ENCODE measurements at places on chromosomes 6 and 20. TPM values are rescaled to one million over a fixed set of nuclear protein-coding genes. Genes with fewer than 3 reads are reported as not detected.

GRCh38 chr20:13355941-13356486, 134.9 kb downstream of the ISM1 start:
- no peak overlapping the region for H3K27ac ChIP-seq
- no peaks in the 10 kb centered on the region for H3K27me3 ChIP-seq
- no peak overlapping the region for H3K4me3 ChIP-seq

DNA sequence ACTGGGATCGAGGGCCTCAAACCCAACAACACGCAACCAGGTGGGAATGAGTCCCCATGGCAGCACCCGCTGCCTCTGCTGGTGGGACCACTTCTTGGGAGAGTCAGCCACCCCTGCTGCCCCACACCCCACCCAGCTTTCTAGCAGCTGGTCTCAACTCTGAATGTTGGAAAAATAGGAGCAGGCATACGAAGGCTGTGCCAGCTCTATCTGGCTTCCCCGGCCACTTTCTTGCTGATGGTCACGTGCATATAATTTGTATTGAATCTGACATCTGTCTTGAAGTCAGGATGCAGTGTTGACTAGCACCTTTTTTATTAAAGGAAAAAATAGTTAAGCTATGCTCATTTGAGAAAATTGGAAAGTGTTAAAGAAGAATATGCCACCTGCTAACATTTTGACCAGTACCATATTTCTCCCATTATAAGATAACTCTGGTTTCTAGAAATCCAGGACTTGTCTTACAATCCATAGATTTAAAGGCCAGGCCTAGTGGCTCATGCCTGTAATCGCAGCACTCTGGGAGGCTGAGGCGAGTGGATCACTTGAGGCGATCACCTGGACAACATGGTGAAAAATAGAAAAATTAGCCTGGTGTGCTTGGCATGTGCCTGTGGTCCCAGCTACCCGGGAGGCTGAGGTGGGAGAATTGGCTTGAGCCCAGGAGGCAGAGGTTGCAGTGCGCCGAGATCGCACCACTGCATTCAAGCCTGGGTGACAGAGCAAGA, 26.9 kb upstream of the MAPRE1 start:
- no peaks in the 10 kb centered on the region for H3K27me3 ChIP-seq
- no peak overlapping the region for H3K4me3 ChIP-seq
- no peaks in the 10 kb centered on the region for H3K36me3 ChIP-seq
- H3K4me1 ChIP-seq = no peaks in the 10 kb centered on the region
- no peak overlapping the region for H3K27ac ChIP-seq

DNA sequence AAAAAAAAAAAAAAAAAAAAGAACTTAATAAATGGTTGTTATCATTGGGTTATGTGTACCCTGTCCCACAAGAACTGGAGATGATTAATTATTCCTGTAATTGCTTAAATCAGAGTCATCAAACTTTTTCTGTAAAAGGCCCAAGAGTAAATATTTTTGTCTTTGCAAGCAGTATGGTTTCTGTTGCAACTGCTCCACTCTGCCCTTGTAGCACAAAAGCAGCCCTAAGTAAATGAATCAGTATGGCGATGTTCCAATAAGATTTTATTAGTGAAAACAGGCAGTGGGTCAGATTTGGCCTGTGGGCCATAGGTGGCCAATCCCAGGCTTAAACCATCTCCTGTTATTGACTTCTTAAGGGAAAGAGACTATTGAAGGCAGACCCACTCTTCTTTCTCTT, 252.7 kb downstream of the TSHZ2 start:
- H3K4me3 ChIP-seq = no peak overlapping the region
- no peaks in the 10 kb centered on the region for H3K27me3 ChIP-seq
- H3K27ac ChIP-seq = no peak overlapping the region
- H3K36me3 ChIP-seq = no peaks in the 10 kb centered on the region
- DNase-seq = no peak

GRCh38 chr6:49423817-49424216, 39.2 kb downstream of the MMUT start:
- H3K27ac ChIP-seq = no peak overlapping the region
- no peaks in the 10 kb centered on the region for H3K27me3 ChIP-seq
- no peak for DNase-seq
- H3K4me1 ChIP-seq = no peaks in the 10 kb centered on the region
- H3K4me3 ChIP-seq = no peak overlapping the region
- H3K36me3 ChIP-seq = peaks cover 7% of the 10 kb centered on the region

- H3K27me3 ChIP-seq = no peaks in the 10 kb centered on the region
- H3K4me3 ChIP-seq = no peak overlapping the region
- DNase-seq = no peak
- no peaks in the 10 kb centered on the region for H3K4me1 ChIP-seq
Measured at GRCh38 chr6:158422629-158423238, 110.5 kb downstream of the TULP4 start.

DNA sequence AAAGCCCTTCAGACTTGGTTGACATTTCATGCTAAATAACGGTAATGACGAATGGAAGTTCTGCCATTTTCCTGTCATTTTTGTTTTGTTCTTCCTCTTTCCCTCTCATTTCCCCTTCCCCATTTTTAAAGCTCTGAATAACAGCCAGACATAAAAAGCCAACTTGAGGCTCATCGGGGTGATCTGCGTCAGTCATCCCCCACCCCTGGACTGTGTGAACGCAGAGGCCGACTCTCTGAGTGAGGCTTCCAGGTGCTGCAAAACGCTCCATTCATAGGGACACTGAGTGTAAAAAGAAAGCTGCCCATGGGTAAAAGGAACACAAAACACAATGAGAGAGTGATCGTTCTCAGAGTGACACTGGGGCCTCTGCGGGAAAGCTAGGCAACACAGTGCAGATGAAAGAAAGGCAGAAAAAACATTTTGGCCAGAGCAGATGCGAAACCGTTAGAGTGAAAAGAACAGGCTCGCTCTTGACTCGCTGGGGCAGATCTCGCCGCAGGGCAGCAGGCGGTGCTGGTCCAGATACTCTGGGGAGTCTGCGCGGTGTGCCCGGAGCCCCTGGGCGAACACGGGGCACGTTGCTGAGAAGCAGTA, 684.8 kb downstream of the QKI start:
- peak overlapping the region; percentile 77 for H3K27ac ChIP-seq
- peaks cover 30% of the 10 kb centered on the region for H3K4me1 ChIP-seq
- DNase-seq = peak; percentile 49
- no peaks in the 10 kb centered on the region for H3K27me3 ChIP-seq
- H3K4me3 ChIP-seq = peak overlapping the region; percentile 19
- no peaks in the 10 kb centered on the region for H3K36me3 ChIP-seq

GRCh38 chr6:157201083-157201482, 122.2 kb downstream of the TMEM242 start:
- H3K4me3 ChIP-seq = no peak overlapping the region
- H3K4me1 ChIP-seq = peaks cover 16% of the 10 kb centered on the region
- DNase-seq = no peak

GRCh38 chr20:62506087-62506486, 30.3 kb upstream of the GATA5 start:
- no peaks in the 10 kb centered on the region for H3K36me3 ChIP-seq
- H3K4me3 ChIP-seq = no peak overlapping the region
- peaks cover 23% of the 10 kb centered on the region for H3K4me1 ChIP-seq
- peak overlapping the region; percentile 78 for H3K27ac ChIP-seq
- no peak for DNase-seq

The RIPPLY2 gene
- total RNA-seq = not detected

The TSBP1 gene
- total RNA-seq = not detected

The CST7 gene
- 0.50 TPM for total RNA-seq

The SRSF12 gene
- total RNA-seq = 0.21 TPM

The CAGE1 gene
- not detected for total RNA-seq

The MYLIP gene
- total RNA-seq = 23.4 TPM

The ARMH2 gene
- not detected for total RNA-seq
